ENCODE measurements at places on chromosomes 1 and 21.

GRCh38 chr1:23555986-23556634 lies 3.2 kb downstream of the ID3 start:
- no peak for DNase-seq

- DNase-seq, result no peak
Measured at GRCh38 chr1:205137901-205138300, 16.1 kb upstream of the RBBP5 start.

GRCh38 chr1:2594001-2594640 lies 7.5 kb downstream of the PRXL2B start:
- DNase-seq, result no peak

DNA sequence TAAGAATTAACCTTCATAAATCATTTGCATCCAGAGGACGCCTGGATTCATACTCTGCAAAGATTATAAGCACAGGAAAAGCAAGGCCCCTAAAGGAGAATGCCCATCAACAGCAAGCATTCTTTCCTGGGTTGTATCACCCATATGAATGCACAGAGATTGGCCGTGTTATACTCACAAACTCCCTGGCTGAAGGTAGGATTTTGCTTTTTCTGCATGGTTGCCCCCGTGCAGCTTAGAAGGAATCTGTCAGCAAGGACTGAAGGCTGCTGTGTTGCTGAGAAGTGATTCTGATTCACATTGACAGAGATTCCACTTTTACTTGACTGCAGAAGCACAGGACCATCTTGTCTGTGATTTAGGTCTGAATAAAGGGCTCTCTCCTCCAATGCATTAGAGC lies 283.0 kb downstream of the LRRIQ3 start:
- no peak for DNase-seq

- DNase-seq, result no peak
Measured at GRCh38 chr1:207883104-207883651, 27.7 kb downstream of the CD34 start.

- no peak for DNase-seq
Measured at GRCh38 chr21:37582590-37582989, 216.0 kb downstream of the DYRK1A start.

DNA sequence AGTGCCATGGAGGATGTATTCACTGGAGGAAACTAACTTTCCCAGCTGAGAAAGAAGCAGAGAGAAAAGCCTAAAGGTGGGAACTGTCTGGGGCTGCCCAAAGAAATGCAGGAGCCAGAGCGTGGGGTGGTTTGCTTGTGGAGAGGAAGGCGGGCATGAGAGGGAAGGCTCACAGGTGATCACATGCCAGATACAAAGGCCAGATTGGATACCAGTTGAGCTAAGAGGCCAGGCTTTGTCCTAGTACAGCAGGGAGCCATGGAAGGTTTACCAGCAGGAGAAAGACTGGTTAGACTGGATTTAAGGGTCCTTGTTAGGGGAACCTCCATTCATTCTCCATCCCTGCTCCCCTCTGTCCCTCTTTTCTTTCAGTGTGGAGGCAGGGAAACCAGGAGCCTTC lies 66.4 kb downstream of the BEND5 start:
- no peak for DNase-seq

- no peak for DNase-seq
Measured at GRCh38 chr1:6113116-6113515, 67.0 kb downstream of the CHD5 start.

- no peak for DNase-seq
Measured at GRCh38 chr1:160647329-160647720, 481 bp upstream of the SLAMF1 start.

GRCh38 chr1:206100226-206100815 lies 16.9 kb downstream of the AVPR1B start:
- DNase-seq, result no peak

DNA sequence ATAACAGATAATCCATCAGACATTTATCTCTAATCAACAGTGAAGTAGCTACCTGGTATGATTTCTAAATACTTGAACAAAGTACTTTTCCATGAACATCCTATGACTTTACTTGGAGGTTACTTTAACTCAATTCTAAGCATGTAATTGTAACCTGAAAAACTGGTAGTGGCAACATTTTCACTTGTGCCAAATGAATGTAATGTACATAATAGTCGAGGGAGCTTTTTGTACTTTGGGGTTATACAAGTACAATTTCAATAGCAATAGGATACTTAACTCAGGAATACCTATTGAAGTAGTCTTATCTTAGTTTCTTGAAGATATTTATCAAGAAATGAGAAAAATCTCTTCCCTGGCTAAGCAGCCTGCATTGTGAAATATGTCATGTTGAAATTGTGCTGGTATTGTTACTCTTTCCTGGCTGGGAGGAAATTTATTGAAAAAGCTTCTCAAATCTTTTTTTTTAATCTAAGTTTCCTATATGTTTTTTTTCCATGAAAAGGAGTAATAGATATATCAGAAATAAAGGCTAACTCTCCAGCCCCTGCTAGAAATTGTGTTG lies 33.7 kb upstream of the CACYBP start:
- DNase-seq, result no peak

GRCh38 chr1:7555391-7556185 lies 215.5 kb upstream of the VAMP3 start:
- no peak for DNase-seq

- DNase-seq, result no peak
Measured at GRCh38 chr1:15031251-15031933, 122.2 kb upstream of the TMEM51 start.

Data from effector memory CD4-positive, alpha-beta T cell (primary cell).